ENCODE measurements at places on chromosomes 3 and 15.
A peak's percentile ranks its signal among the peaks of the same experiment; 100 is the strongest.

GRCh38 chr15:41557673-41558399, 1.2 kb upstream of the TYRO3 start:
- DNase-seq, result peak; percentile 85

DNA sequence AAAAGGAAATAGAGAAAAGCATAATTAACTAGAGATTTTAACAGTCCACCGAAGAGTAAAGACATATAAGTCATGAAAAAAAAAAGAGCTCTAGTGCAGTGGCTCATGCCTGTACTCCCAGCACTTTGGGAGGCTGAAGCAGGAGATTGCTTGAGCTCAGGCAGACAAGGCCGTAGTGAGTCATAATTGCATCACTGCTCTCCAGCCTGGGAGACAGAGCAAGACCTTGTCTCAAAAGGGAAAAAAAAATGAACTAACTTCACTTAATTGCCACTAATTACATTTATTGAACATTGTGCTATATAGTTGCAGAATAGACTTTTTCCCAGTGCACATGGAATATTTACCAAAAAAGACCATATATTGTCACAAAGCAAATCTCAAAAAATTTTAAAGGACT, 221.8 kb downstream of the CBLB start:
- DNase-seq, result peak; percentile 93

DNA sequence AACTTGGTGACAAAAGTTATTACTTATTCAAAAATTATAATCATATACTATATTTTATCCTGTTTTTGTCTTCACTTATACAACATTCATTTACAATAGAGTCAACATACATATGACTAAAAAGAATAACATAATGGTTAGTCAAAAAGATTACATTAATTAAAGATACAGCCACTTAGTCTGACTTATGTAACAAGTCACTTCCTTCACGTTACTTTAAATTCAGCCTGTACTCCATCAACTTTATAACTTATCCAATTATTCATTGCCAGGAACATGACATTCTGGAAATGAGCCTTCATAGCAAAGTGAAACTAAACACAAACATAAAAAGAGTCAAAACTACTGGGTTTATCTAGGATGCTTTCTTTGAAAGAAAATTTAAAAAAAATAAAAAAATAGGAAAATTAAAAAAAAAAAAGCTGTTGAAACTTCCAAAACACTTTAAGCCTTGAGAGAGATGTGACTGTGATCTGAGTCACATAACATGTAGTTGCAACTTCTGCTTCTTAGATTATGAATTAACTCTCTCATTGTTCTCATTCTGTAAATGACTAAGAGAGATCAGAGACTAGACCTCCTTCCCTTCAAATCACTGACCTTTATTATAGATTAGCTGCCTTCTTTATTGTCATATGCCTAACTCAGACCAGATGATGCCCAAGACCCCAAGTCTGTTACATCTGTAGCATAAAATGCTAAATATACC, 107.8 kb downstream of the MYRIP start:
- DNase-seq, result no peak

- no peak for DNase-seq
Measured at GRCh38 chr3:61387817-61388216, 136.6 kb upstream of the FHIT start.

- DNase-seq, result peak; percentile 89
Measured at GRCh38 chr3:16511681-16512434, 1.6 kb downstream of the RFTN1 start.

DNA sequence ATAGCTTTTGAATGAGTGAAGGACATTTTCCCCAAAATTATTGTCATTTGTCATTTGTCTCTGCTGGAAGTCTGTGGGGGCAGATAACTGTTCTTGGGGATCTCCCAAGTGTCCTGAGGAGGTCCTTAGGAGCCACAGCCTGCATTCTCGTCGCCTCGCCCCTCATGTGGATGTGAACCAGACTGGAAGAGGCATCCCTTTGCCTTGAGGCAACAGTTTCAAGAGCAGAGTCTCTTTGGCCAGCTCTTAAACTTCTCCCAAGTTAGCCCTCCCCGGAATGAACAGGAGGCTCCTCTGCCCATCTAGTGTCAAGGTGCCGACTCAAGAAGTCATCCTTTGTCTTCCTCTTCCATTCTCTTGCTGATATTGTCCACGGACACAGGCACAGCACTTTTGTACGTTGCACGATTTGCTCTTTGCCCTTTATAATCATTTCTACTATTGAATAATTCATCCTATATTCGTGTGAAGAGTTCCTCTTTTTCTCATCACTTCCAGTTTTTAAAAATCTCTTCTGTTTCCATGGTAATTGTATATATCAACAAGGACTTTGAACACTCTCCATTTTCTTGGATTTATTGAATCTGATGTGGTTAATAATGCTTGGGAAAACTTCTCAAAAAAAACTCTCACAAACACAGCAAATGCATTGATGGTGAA, 40.8 kb upstream of the CD47 start:
- no peak for DNase-seq

DNA sequence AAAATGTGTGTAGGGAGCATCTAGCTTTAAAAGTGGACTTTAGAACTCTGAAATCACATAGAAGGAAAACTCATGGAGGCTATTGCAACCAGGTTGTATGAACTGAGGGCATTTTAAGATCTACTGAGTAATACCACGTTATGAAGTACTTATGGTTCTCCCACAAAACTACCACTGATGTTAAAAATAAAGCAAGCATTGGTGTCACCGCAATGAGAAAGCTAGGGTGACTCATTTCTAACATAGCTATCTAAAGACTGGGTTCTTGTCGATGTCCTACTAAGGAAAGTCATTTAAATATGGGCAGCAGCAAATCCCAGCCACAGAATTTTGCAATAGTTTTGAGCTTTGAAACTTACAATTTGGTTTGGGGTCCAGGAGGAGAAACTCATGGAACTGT, 584.8 kb downstream of the DIPK2A start:
- no peak for DNase-seq

DNA sequence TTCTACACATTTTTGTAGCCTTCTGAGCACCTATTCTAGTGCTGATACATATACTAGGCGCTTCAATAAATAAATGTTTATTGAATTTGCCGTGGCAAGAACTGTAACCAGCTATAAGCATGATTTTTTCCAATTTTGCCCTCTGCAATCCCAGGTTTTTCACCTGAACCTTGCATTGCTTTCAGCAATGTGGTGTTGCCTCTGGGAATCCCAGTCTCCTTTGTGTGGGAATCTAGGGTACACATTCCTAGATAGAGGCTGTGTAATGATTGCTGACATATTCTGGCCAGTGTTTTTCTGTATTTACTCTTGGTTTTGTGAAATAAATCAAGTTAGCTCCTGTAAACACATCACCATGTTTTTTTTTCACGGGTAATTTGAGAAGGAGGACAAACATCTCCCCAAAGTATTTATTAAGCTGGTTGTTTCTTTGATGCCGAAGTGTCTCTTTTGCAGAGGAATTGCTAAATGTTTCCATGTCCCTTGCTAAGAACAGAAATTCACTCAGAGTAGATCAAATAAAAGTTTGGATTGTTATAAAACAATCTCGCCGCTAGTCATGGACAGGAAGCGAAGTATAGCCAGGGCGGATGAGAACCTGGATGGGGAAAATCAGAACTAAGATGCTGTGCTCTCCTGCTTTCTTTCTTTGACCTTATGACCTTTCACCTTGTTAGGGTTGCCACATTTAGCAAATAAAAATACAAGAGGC, 1.2 kb downstream of the CFAP91 start:
- no peak for DNase-seq

- DNase-seq, result peak; percentile 40
Measured at GRCh38 chr3:12553921-12554391, 2.9 kb upstream of the MKRN2 start.

GRCh38 chr3:109195815-109196214, 59.3 kb downstream of the C3orf85 start:
- DNase-seq, result peak; percentile 34

DNA sequence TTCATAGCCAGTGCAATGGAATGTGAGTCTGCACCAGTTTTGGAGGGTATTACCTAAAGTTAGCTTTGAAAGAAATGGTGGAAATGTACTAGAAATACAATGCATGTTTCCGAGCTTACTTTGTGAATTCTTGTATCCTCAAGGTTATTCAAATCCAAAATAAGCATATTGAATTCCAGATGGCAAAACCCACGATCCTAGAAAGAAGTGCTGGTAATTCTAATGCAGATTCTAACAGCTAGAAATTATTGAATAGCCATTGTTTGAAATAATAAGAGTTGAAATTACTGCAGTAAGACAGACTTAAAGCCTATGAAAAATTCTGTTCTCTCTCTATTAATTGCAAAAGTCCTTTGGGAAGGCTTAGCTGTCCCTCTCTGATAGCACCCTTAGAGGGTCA, 258.4 kb downstream of the CHL1 start:
- no peak for DNase-seq

DNA sequence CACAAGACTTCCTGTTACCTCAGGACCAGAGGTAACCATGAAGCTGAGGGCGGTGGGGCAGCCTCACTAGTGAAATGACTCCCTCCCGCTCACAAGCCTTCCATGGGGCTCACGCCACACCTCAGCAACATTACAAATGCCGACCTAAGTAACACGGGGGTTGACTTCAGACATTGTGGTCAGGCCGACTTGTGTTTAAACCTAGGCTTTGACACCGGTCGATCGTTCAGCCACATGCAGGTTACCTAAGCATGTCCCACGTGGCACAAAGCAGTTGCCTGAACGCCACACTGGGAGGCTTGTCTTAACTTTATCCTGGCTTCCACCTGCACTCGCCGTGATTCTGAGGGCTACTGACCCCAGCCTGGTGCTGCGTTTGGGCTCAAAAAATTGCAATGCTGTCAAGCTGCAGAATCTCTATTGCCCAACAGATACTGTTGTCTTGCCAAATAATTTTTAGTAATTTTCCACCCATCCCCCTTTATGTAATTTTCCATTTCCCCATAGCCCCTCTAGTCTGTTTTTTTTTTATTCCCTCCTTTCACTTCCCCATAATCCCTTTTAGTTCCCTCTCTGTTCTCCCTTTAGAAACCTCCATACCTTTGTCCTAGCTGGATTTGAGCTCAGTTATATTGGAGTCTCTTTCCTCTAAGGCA, 158.6 kb upstream of the RGMA start:
- no peak for DNase-seq

DNA sequence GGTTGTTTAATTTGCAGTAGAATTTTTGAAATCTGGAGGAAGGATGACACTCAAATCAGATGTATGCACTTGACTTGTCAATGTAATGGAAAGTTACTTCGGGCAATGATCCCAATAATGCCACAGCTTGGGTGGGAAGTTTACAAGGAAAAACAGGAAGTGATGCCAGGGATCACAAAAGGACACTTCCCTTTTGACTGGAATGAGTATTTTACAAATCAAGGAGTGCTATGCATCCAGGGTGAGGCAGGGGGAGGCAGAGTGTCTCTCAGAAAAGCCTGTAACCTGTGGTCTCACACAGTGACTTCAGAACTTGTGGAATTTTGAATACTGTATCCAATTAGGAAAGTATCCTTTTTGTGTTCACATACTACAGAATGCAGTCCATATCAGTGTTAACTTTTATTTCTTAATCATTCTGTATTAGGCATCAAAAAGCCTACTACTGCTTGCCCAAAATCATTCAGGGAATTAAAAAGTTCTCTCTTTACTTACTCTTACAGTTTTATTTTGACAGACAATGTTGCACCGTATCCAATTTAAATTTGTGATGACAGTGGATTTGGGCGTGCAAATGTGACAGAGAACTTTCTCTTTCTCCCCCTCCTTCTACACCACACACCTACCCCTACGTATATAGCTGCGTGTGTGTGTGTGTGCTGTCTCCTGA, 445.1 kb downstream of the MECOM start:
- peak; percentile 86 for DNase-seq

DNA sequence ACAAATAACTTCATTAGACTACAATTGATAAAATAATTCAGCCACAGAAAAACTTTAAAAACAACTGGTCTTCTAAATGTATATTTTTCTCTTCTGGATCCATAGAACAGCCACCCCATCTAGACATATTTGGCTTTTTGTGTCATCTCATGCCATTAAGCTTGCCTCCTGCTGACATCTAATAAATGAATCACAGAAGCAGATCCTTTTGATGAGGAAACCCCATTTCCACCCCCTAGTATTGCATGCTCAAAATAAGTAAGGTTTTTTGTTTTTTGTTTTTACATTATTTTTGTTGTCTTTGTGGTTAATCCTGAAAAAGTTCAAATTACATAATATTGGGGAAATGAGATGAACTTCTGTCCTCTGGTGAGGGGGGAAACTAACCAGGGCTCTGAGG, 94.8 kb downstream of the DUT start:
- no peak for DNase-seq

- peak; percentile 57 for DNase-seq
Measured at GRCh38 chr15:52257734-52258062, 37.9 kb downstream of the MYO5C start.

DNA sequence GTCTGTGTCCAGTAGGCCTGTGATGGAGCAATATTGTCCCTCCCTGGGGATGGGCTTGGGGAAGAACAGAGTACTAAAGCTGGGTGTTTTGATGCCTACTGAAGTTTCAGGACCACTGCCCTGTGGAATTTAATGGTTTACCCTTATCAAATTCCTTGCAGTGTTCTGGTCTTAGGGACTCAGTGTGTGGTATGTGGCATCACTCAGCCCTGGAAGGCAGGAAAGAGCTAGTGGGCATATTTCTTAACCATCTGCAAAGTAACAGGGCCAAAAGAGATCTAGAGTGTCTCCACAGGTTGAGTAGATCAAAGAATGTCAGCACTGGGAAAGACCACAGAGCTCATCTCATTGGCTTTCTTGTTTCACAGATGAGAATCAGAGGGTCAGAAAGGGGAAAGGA, 11.8 kb upstream of the SCN10A start:
- no peak for DNase-seq

- DNase-seq, result no peak
Measured at GRCh38 chr3:145727476-145727875, 433.5 kb downstream of the PLOD2 start.

DNA sequence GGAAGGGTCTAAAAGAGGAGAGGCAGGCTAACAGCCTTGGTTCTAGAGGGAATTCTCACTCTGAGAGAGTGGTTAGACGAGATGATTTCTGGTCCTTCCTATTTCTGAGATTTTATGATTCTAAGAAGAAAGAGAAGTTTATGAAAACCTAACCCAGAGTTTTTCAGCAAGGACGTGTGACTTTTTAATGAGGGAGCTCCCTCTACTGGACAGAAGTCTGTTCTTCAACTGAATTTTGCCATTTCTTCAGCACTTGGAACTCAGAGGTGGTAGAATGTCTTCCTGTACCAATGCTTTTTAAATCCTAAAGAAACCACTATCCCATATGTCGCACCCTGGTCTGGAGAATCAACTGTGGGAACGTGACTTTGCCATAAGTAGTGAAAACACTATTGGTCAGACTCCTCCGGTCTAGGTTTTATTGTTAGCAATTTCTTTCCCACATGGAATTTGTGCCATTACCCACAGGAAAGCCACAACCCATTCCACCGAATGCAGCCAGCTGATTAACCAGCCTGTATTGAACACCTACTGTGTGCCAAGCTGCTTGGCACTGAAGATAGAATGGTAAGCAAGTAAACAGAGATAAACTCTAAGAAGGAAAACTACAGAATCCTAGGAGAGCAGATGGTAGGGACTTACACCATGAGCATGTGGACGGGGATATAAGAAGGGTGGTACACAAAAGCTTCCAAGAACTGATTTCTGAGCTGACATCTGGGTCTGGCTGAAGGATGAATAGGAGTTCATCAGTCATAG, 199.5 kb upstream of the LMCD1 start:
- peak; percentile 83 for DNase-seq

- no peak for DNase-seq
Measured at GRCh38 chr15:92520914-92521623, 127.4 kb downstream of the ST8SIA2 start.

GRCh38 chr3:82790307-82791097, 1029.1 kb upstream of the GBE1 start:
- DNase-seq, result no peak

GRCh38 chr3:102161384-102162006, 273.3 kb upstream of the ZPLD1 start:
- DNase-seq, result peak; percentile 59
